ENCODE measurements at places on chromosomes 4 and X.

GRCh38 chrX:103157496-103158316 lies 57.2 kb upstream of the BEX4 start:
- peak; percentile 5 for DNase-seq

DNA sequence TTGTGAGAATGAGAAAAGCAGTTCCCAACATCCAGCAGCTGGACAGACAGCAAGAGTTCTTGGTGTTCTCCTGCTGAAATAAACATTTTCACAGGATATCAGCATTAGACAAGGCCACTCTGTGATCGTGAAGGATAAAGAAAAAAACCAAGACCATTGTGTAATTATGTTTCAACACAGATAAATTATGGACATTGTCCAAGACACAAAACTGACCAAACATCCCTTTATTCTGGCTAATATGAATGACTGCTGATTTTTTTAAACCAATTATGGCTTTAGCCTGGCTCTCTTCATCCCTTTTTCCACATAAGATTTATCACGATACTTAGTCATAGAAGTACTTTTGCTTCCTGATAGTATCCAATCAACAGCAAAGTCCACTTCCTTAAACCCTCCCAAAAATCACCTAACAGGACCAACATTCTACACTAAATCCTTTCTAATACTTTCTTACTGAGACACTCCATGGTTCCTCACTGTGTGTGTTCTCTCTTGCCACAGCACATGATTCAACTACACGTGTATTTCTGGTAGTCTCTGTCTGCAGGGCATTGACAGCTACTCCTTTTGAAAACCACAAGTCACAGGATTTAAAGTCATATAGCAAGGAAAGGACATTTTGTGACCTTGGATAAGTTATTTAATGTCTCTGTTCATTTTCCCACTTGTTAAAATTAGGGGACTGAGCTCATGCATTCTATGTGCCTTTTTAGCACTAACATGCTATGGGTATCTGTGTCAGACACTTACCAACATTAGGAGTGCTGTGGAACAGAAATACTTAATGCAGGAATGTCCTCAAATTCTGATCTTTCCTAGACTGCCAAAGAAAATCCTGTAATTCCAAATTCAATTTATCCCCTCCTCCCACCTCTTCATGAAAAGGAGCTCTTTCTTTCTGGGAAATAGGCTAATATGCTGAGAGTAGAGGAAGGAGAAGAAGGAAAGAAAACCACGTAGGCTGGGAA lies 137.2 kb upstream of the PGRMC2 start:
- no peak for DNase-seq

DNA sequence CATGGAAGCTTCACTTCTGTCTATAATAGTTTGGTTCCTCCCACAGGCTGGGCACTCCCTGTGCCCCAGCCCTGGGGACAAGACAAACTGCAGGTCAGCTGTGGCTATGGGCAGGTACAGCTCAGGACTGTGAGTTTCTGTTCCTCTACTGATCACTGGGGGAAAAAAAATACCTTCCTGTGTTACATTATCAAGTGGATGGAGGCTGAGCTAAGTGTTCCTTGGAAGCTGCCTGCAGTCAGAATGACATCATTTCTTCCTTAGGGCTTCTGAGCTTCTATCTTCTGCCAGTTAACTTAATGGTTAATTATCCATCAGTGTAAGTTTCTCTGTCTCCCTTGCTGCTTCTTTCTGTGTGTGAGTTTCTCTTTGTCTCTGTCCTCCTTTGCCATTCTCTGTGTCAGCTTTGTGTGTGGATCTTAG lies 4.6 kb downstream of the RAB33A start:
- DNase-seq, result no peak

DNA sequence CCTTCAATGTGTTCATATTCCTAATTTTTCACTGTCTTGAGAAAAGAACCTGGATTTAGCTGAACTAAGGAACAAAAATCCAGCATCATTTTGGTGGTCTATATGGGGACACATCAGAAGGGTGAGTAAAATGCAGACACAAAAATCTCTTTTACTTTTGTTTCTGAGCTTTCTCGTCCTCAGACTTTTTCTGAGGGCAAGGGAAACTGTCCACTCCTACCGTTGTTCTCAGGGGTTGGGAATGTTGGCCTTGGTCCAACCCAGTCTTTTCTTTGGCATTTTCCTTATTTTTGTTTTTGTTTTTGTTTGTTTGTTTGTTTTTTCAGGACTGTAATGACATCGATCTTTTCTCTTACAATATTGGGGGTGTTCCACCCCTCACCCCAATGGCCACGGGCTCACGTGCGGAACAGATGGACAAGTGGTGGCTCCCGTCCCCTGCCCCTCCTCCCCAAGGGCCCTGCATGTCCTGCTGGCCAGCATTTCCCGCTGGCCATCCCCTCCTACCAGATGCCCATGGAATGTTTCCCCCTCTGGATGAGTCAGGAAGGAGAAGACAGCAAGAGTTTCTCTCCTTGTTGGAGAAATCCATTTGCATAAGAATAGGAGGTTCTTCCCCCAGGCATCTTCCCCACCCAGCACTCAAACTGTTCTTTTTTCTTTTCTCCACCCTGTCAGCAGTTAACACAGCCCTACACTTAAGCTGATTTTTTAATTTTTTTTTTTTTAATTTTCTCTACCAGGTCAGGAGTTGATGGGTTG lies 305.4 kb upstream of the NDST4 start:
- DNase-seq, result no peak

DNA sequence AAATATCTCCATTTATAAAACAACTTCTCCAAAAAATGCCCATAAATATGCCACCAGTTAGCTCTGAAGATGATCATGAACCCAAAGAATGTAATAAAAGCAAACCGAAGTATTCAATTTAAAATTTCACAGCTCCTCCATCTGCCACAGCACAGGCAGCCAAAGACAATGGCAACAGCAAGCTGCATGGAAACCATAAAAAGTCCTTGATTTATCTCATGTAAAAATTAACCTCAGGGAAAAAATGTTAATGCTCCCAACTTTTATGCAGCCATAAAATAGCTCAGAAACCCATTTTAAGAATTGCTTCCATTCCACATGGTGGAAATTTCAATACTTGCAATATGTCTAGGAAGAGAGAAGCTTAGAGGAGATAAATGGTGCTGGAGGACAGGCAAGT lies 132.3 kb upstream of the ARHGEF9 start:
- no peak for DNase-seq

- no peak for DNase-seq
These were observed 465 bp downstream of the HAUS7 start for GRCh38 chrX:153469811-153470410.

- DNase-seq, result no peak
These were observed 167.3 kb downstream of the MID1IP1 start for GRCh38 chrX:38968344-38969216.

DNA sequence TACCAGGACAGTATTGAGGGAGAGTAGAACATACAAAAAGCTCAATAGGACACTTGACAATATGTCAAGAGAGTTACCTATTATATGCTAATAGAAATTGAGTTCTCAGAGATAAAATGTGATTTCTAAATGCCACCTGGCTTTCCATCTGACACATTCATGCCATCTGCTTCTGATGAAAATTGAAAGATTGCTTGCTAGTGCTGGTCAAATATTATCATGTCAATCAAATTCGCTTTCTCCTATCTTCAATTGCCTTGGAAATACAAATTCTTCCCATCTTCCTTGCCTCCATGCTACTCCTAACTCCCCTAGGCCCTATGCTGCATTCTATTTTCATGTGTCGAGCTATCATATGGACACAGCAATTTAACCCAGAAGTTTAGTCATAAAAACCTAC lies 1076.9 kb downstream of the ARAP2 start:
- DNase-seq, result no peak

- DNase-seq, result no peak
These were observed 44.1 kb upstream of the SEC24B start for GRCh38 chr4:109389369-109390114.

GRCh38 chr4:3786196-3786869 lies 20.1 kb downstream of the ADRA2C start:
- DNase-seq, result peak; percentile 18

- DNase-seq, result no peak
These were observed 1.6 kb downstream of the SEPTIN11 start for GRCh38 chr4:76950956-76951671.

- no peak for DNase-seq
These were observed 161.0 kb upstream of the EOLA2 start for GRCh38 chrX:150099316-150099715.

DNA sequence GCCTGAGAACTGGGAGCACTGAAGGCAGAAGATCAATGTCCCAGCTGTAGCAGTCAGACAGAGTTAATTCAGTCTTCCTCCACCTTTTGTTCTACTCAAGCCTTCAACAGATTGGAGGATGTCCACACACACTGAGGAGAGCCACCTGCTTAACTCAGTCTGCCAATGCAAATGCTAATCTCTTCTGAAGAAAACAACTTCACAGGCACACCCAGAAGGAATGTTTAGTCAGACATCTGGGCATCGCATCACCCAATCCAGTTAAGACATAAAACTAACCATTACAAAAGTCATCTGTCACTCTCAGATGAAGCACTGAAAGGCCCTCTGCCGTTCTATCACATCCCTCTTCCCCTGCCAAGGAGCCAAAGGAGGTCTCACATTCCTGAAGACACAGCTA lies 173.7 kb downstream of the CENPC start:
- DNase-seq, result no peak

- no peak for DNase-seq
These were observed 16.0 kb upstream of the SH3TC1 start for GRCh38 chr4:8182858-8183725.
